ENCODE measurements at places on chromosomes 5 and 9. TPM values are rescaled to one million over a fixed set of nuclear protein-coding genes. Genes with fewer than 3 reads are reported as not detected.

CDH9 gene
- not detected for total RNA-seq

- no peak overlapping the region for H3K27ac ChIP-seq
- no peak overlapping the region for H3K4me3 ChIP-seq
- H3K4me1 ChIP-seq, result peaks cover 4% of the 10 kb centered on the region
- no peaks in the 10 kb centered on the region for H3K36me3 ChIP-seq
- no peaks in the 10 kb centered on the region for H3K27me3 ChIP-seq
Measured at GRCh38 chr5:69467442-69468225, 25.0 kb upstream of the OCLN start.

PCA3 gene
- total RNA-seq, result not detected

TPM2 gene
- total RNA-seq, result 79.6 TPM

GRCh38 chr5:14175381-14175780 lies 32.2 kb downstream of the TRIO start:
- no peak overlapping the region for H3K4me3 ChIP-seq
- no peaks in the 10 kb centered on the region for H3K36me3 ChIP-seq
- H3K27me3 ChIP-seq, result no peaks in the 10 kb centered on the region
- peaks cover 35% of the 10 kb centered on the region for H3K4me1 ChIP-seq
- H3K27ac ChIP-seq, result no peak overlapping the region

- DNase-seq, result no peak
- peaks cover 5% of the 10 kb centered on the region for H3K4me1 ChIP-seq
- H3K36me3 ChIP-seq, result no peaks in the 10 kb centered on the region
- no peak overlapping the region for H3K4me3 ChIP-seq
- no peak overlapping the region for H3K27ac ChIP-seq
Measured at GRCh38 chr9:20065796-20066700, 277.2 kb upstream of the SLC24A2 start.

DNA sequence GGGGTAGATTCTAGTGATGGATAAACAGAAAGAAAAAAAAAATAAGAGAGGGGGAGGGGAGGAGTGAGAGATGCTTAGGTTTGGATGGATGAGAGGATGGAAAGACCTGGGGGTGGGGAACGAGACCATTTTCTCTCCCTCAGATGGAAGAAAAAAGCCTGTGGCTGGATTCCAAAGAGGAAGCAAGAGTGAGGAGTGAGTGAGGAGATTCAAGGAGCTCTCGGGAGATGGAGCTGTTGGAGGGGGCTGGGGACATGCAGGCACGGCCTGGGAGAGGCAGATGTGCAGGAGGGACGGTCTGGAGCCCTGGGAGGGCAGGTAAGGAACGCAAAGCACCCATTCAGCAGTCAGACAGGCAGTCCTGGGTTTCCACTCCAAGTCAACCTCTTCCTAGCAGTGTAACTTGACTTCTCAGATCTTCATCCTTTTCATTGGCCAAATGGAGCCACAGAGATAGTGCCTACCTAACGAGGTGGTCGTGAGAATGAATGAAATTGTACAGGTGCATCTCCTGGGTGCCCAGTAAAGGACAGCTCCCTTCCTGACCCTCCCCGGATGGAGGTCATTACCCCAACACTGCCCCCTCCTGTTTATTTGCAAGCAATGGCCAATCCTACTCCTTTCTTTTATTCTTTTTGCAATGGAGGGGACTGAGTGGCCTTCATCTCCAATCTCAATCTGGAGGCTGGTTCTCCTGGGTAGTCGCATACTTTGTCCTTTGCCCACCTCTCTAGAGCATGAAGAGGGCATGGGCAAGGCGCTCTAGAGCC lies 52.2 kb downstream of the PCDH1 start:
- no peaks in the 10 kb centered on the region for H3K27me3 ChIP-seq
- no peak for DNase-seq
- H3K27ac ChIP-seq, result no peak overlapping the region
- H3K36me3 ChIP-seq, result no peaks in the 10 kb centered on the region
- H3K4me1 ChIP-seq, result no peaks in the 10 kb centered on the region
- H3K4me3 ChIP-seq, result no peak overlapping the region

GRCh38 chr9:5569409-5569808 lies 59.1 kb downstream of the PDCD1LG2 start:
- no peaks in the 10 kb centered on the region for H3K27me3 ChIP-seq
- H3K36me3 ChIP-seq, result no peaks in the 10 kb centered on the region
- no peak overlapping the region for H3K27ac ChIP-seq
- no peak for DNase-seq
- no peak overlapping the region for H3K4me3 ChIP-seq

NPDC1 gene
- 29.4 TPM for total RNA-seq

DNA sequence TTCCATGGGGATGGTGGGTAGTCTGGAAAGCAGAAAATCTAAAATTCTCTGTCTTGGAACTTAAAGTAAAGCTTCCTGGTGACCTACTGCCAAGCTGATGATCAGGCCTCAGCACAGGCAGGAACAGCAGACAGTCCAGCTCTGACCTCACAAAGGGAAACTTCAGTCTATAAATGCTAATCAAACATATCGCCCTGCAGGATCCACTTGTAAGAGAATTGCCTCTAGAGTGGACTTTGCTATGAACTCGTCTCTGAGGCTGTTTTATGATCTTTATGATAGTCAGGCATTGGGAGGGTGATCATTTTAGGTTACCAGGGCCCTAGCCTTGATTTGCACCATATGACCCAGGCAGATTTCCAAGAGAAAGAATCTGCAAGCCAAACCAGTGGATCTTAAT lies 67.6 kb upstream of the SELENOP start:
- DNase-seq, result no peak
- no peaks in the 10 kb centered on the region for H3K27me3 ChIP-seq
- peaks cover 15% of the 10 kb centered on the region for H3K4me1 ChIP-seq
- no peak overlapping the region for H3K27ac ChIP-seq
- H3K36me3 ChIP-seq, result no peaks in the 10 kb centered on the region
- no peak overlapping the region for H3K4me3 ChIP-seq

- peaks cover 82% of the 10 kb centered on the region for H3K36me3 ChIP-seq
- no peak for DNase-seq
- peaks cover 5% of the 10 kb centered on the region for H3K4me1 ChIP-seq
- H3K4me3 ChIP-seq, result no peak overlapping the region
- H3K27ac ChIP-seq, result no peak overlapping the region
- H3K27me3 ChIP-seq, result no peaks in the 10 kb centered on the region
Measured at GRCh38 chr9:132283165-132283564, 71.6 kb downstream of the SETX start.

DNA sequence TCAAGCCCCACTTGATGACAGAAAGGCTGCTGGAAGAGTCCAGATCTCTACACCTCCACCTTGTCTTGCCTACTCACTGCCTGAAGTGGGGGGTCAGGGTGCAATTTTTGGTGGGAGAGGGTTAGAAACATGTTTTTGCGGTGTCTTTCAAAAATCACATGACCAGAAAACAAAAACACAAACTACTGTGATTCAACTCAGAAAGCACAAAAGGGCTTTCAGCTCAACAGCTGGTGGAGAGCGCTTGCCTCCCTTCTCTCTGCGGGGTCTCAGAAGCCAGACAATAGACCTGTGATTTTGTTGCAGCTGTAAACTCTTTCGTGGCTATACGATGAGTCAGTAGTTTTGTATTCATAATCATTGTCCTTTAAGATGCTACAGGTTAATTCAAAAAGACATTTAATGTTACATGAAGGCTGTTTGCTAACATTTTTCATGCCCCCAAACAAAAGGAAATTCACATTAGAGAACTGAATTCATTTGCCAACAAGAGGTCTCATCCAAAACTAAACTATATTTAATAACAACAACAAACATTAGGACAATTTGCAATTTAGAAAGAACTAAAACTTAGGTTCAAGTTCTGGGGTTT lies 172.6 kb upstream of the RAI14 start:
- H3K4me3 ChIP-seq, result no peak overlapping the region
- H3K36me3 ChIP-seq, result no peaks in the 10 kb centered on the region
- H3K27ac ChIP-seq, result no peak overlapping the region
- no peaks in the 10 kb centered on the region for H3K27me3 ChIP-seq
- DNase-seq, result no peak
- H3K4me1 ChIP-seq, result peaks cover 19% of the 10 kb centered on the region

PCDHA9 gene
- total RNA-seq, result 0.17 TPM

GRCh38 chr9:23682891-23683431 lies 143.1 kb downstream of the ELAVL2 start:
- no peaks in the 10 kb centered on the region for H3K4me1 ChIP-seq
- DNase-seq, result no peak
- no peaks in the 10 kb centered on the region for H3K36me3 ChIP-seq

DNA sequence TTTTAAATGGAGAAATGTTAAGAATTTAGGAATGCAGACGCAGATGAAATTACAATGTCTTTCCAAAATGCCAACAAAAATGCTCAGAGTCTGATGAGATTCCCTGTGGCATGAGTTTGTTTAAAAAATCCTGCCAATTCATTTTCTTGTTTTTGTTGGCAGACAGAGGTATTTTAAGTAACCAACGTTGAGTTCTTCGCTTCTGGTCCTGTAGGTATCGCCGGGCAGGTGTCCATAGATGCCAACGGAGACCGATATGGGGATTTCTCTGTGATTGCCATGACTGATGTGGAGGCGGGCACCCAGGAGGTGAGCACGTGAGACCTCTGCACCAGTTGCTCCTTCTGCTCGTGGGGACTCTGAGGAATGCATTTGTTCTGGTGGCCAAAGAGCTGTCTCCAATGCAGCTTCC lies 69.4 kb downstream of the NPR3 start:
- DNase-seq, result peak; percentile 52
- H3K4me1 ChIP-seq, result peaks cover 10% of the 10 kb centered on the region
- H3K27ac ChIP-seq, result peak overlapping the region; percentile 7

AGXT2 gene
- total RNA-seq, result not detected

NRG2 gene
- 1.1 TPM for total RNA-seq

CCDC192 gene
- total RNA-seq, result not detected

DNA sequence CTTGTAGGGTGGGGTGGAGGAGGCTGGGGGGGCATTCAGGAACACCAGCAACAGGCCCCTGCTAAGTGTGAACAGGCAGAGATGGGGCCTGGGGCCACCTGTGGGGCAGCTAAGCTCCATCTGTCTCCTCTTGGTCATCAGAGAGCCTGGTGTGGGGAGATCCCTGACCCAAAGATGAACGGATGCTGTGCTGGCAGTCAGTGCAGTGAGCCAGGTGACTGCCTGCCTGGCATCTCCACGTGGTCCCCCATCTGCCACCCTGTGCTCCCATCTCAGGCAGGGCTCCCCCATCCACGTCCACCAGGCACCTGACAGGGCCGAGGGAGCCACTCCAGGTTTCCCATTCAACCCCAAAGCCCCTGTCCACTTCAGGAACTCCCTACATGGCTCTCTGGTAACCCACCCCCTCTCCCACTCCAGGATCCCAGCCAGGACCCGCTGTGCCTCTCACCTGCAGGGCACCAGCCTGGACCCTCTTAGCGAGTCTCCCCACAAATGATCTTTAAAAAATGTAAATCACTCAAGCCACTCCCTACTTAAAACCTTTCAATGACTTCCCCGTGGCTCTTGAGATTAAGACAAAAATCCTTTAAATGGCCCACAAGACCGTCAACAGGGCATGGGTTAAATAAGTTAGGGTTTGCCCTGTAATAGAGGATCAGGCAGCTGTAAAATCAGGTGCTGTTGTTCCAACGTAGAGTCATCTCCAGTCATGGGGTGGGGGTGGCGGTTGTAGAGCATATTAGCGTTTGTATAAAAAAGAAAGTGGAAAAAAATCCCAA lies 60.8 kb downstream of the LMX1B start:
- no peak for DNase-seq
- no peaks in the 10 kb centered on the region for H3K36me3 ChIP-seq
- no peaks in the 10 kb centered on the region for H3K4me1 ChIP-seq
- peaks cover 6% of the 10 kb centered on the region for H3K27me3 ChIP-seq
- H3K27ac ChIP-seq, result no peak overlapping the region
- no peak overlapping the region for H3K4me3 ChIP-seq

DNA sequence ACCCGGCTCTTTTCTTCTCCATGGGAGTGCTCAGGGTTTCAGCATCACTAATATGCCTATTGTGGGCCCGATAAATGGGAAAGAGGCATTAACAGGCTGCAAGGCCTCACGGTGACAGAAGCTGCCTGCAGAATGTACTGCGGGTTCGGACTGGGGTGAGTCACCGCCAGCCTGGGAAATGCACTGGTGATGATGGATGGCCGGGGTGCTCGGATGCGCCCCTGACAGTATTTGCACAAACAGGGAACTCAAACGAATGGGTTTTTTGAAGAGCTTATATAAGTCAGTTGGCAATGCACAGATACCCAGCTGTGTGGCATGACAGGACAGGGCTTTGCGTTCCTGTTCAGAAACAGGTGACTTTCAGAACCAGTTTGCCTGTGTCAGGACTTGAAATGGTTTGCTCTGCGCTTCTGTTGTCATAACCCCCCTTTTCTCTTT lies 42.0 kb upstream of the PITX1 start:
- no peak overlapping the region for H3K4me3 ChIP-seq
- no peaks in the 10 kb centered on the region for H3K27me3 ChIP-seq
- no peaks in the 10 kb centered on the region for H3K36me3 ChIP-seq
- DNase-seq, result no peak

PRUNE2 gene
- total RNA-seq, result 3.7 TPM

DNA sequence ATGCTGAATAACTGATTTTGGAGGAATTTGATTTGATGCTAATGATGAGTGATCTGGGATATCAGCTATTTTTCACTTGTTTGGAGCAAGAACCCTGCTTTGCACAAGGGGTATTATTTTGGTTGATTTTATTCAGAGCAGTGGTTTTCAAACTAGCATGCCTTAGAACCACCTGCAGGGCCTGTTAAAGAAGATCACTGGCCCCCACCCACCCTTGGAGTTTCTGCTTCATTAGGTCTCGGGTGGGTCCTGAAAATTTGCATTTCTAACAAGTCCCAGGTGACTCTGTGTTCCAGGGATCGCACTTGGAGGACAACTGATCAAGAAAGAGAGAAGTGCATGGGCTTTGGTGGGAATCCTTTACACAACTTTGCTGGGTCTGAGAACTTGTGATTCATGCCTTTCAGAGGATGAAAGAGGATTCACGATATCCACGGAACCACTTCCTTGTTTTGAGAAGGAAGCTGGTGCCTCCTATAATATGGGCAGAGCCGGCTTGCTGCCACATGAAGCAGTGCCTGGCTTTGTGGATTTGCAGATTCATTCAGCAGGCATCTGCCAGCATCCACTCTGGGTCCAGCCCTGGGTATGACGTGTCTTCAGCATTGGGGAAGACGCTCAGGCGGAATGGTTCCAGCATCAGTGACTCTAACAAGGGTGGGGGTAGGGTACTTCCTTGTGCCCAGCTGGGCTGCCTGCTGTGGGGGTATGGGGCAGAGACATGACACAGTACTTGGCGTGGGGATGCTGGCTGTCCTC lies 106.6 kb upstream of the PITX1 start:
- no peak overlapping the region for H3K4me3 ChIP-seq
- H3K36me3 ChIP-seq, result no peaks in the 10 kb centered on the region
- peaks cover 2% of the 10 kb centered on the region for H3K4me1 ChIP-seq

PGM5 gene
- 56.6 TPM for total RNA-seq

- H3K27me3 ChIP-seq, result no peaks in the 10 kb centered on the region
- no peaks in the 10 kb centered on the region for H3K36me3 ChIP-seq
- DNase-seq, result peak; percentile 75
Measured at GRCh38 chr9:87148331-87149104, 201.2 kb upstream of the GAS1 start.

CCDC152 gene
- total RNA-seq, result 1.7 TPM

DNA sequence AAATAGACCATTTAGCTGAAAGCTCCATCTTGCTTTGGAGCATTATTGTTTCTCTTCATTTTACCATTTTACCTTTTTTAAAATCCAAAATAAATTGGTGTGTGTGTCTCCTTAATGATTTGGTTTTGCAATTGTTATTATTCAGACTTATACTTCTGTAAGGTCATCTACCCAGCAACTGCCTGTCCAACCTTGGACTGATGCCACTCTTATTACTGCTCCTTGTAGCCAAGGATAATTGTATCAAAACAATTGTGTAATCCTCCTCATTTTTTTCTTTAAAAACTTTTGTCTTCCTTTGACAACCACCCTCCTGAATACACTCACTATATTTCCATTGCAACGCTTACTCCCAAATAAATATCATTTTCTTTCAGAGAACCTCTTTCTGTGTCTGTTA lies 30.3 kb upstream of the HMGCR start:
- H3K4me3 ChIP-seq, result no peak overlapping the region
- no peaks in the 10 kb centered on the region for H3K4me1 ChIP-seq
- no peaks in the 10 kb centered on the region for H3K27me3 ChIP-seq
- no peak overlapping the region for H3K27ac ChIP-seq

All from thyroid gland (tissue), 4 donors.